ENCODE measurements at places on chromosomes 1 and 21. TPM values are rescaled to one million over a fixed set of nuclear protein-coding genes. Genes with fewer than 3 reads are reported as not detected.

DNA sequence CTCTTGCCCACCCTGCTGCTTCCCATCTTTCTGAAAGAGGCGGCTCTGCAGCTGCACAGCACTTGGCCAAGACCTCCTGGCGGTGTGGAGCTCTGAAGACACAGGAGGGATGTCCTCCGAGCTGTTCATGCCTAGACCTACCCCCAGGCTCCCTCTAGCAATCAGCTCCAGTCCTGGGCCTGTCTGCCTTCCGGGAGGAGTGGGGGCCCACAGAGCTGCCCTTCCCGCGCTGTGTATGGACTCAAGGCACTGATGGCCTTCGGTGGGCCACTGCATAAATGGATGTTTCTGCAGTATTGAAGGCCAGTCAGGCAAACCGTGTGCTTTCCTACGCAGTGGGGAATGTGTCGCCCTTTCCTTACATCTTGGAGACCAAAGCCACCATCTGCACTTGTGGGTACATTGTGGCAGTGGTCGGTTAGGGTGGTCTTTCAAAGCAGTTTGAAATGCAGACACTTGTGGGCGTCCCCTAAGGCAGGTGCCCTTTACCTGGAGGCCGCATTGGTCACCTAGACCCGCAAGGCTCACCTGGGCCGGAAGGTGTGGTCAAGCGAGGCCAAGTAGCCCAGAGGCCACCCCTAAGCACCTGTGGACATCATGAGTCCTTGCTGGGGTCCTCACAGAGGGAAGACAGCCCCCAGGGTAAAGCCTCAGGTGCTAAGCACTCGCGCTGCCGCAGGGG is 912 bp upstream of the PKNOX1 start:
- DNase-seq: no peak

GRCh38 chr1:198212675-198213074 is 55.9 kb downstream of the NEK7 start:
- DNase-seq: no peak

GRCh38 chr1:205417870-205418635 is 3.8 kb downstream of the LEMD1 start:
- no peak for DNase-seq

- DNase-seq: no peak
Measured at GRCh38 chr1:901108-901859, 22.4 kb upstream of the SAMD11 start.

DNA sequence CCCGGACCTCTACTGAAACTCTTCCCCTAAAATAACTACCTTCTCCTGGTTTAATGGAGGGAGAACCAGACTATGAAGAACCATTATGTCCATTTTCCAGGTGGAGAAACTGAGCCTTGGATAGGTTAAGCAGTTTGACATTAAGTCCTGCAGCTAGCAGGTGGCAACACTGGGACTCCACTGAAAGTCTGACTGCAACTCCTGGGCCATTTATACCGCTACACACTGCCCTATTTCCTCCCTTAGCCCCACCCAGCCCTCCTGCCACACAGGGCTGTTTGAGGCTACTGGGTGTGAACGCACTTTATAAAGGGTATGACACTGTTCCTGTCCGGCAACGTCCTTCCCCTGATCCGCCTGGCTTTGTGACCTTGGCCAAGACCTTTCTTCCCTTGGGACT is 511 bp upstream of the INPP5B start:
- DNase-seq: no peak

GRCh38 chr1:226223157-226223785 is at the start of gene MIXL1:
TSS of gene MIXL1 (plus strand) at chr1:226223664. CDS start at chr1:226223682, 18 bp downstream.
- DNase-seq: no peak

GRCh38 chr1:163399976-163400601 is 78.3 kb downstream of the NUF2 start:
- DNase-seq: no peak

DNA sequence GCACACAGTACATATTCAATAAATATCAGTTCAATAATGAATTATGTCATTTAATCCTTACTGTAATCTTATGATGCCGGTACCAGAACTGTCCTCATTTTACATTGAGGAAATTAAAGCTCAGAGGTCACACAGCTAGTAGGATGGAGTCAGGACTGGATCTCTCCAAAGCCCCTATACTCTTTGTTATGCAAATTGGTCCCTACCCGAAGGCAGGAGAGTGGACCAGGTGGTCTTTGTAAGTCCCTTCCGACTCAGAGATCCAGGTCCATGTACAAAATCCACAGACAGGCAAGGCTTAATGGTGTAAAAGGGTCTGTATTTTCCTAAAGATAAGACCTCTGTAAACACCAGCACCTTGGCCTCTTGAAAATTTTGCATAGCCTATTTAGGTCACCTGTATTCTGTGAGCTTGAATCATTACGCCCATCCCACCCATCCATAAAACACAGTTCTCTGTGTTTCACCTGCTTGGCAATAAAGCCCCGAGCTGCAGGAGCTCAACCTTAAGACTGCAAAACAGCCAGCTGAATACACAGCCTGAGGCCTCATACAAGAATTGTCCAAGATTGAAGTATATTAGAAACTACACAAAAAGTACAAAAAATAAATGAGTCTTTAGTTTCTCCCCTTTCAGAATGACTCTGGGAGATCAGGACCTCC is 41.7 kb downstream of the PLXNA2 start:
- no peak for DNase-seq

GRCh38 chr21:26471099-26471471 is 102.0 kb downstream of the CYYR1 start:
- DNase-seq: no peak

GRCh38 chr1:156384007-156384406 is 15.0 kb downstream of the RHBG start:
- DNase-seq: no peak

DNA sequence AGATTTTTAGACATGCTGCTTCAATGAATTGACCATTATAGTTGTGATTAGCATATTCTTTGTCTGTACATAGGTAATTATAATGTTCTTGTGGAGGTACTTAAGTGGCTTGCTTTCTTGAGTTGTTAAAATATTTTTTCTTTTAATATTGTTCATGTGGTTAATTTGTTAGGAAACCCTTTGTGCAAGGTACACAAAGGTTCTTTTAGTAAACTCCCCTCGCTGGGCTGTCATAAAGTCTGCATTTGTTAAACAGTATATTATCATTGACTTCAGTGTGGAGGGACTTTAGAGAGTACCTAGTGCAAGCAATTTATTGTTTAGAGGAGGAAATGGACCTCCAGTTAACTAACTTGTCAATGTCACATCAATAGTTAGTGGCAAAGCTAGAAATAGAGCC is 52.5 kb downstream of the DISP1 start:
- DNase-seq: no peak

The LEMD1 gene
- polyA plus RNA-seq: 3.5 TPM

DNA sequence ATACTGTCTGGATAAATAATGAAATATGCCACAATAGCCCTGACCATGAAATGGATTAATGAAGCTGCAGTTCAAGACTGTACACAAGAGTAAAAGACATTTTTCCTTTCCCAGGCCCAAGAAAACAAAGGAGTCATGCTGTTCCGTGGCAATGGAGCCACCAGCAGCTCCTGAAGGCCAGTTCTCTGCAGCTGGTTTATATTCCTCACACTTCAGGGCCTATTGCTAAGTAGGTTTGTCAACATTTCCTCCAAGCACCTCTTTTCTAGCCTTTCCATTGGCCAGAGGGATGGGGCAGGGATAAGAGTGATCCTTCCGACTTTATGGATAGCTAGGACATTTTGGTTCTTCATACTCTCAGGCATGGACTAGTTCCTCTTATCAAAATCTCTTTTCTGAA is 24.2 kb upstream of the RGL1 start:
- DNase-seq: peak; percentile 87

DNA sequence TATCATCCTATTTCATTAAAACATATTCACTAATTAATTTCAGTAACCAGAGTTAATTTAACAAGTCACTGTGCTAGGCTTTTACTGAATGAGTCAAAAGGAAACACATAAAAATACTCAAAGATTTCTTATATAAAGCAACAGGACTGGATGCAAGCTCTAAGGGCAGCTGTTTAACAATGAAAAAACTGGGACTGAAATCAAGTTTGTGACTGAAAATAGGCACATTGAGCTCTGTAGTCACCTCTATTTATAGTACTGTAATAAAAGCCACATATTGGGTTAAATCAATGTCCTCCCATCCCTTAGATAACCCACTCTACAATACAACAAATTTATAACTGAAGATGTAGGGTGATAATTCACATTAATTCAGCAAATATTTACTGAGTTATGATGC is 52.4 kb downstream of the SMYD3 start:
- no peak for DNase-seq
